Myocyte (in vitro differentiated cells): ENCODE measurements at places on chromosomes 3 and 15.

DNA sequence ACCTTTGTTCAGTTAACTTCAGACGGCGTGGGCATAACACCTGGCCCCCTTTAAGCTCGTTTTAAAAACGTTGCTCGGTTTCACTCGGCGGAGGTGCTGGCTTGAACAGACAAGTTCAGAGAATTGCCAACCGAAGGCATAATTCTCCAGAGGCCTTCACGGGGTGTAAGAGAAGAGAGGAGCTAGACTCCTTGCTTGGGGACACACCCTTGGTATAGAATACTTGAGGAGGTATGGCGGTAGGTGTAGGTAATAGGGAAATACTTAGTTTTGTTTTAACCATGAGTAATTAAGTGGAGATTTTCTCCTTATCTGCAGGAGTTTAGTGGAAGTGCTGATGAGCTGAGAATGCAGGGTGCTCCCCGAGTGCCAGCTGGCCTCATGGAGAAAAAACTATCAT is 921 bp downstream of the FBXL2 start:
- peak; percentile 28 for DNase-seq

DNA sequence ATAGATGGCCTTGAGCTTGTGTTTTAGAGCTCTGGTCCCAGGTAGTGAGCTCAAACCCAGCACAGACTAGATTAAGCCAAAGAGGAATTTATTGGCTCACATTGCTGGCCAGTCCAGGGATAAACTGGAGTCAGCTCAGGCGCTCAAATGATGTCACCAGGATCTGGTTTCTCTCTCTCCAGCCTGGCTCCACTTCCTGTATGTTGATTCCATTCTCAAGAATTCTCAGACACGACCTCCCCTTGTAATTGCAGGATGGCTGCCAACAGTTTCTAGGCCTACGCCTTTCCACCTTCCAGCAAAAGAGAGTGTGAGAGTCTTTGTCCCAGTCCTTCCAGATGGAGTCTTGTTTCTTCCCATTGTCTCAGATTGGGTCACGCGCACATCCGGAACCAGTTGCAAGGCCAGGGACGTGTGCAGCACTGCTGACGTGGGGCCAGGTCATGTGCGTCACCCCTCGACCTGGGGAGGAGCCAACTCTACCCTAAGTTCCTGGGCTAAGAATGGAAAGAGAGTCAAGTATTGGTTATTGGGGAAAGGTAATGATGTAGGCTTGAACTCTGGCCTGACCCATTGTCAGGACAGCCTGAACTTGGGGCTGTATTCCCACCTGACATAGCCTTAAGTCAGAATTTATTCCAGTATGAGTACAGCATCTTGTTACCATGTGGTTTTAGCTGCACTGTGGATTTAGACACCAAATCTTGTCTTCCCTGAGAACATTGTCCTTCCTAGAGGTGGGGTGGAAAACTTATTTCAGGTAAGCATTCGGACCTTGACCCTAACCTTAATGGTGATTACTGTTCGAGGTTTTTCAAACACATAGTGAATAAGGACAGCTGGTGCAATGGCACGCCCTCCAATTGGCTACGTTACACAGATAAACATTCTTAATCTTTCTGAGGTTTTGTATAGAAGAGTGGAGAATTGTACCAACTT is 31.6 kb downstream of the CACNA1D start:
- DNase-seq, result no peak

- no peak for DNase-seq
These were observed 53.8 kb upstream of the BOC start for GRCh38 chr3:113157408-113158030.

DNA sequence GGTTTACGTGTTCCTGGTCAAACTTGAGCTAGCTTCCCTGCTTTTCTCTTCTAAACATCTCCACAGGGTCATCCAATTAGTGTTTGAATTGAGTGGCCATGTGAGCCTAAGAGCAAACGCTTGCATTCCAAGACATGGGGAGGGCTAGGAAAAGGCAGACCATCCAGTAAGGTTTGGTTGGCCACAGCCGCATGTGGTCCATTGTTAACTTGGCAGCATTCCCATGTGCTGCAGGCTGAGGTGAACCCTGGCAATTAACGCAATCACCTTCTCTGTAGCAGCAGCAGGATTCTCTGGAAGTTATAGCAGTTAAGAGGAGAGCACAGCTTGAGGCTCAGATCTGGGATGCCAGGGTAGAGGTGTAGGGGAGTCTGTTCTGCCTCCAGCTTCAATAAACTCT is 502.2 kb upstream of the LMCD1 start:
- no peak for DNase-seq

DNA sequence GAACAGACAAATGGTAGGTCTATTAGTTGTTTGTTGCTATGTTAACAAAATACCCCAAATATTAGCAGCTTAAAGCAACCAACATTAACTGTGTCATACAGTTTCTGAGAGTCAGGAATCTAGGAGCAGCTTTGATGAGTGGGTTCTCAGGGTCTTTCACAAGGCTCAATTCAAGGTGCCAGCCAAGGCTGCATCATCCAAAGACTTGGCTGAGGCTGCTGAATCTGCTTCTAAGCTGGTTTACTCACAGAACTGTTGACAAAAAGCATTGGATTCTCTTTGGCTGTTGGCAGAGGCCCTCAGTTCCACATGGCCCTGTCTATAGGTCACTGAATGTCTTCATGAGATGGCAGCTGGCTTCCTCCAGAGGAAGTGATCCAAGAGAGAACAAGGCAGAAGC is 40.3 kb upstream of the TSC22D2 start:
- no peak for DNase-seq

DNA sequence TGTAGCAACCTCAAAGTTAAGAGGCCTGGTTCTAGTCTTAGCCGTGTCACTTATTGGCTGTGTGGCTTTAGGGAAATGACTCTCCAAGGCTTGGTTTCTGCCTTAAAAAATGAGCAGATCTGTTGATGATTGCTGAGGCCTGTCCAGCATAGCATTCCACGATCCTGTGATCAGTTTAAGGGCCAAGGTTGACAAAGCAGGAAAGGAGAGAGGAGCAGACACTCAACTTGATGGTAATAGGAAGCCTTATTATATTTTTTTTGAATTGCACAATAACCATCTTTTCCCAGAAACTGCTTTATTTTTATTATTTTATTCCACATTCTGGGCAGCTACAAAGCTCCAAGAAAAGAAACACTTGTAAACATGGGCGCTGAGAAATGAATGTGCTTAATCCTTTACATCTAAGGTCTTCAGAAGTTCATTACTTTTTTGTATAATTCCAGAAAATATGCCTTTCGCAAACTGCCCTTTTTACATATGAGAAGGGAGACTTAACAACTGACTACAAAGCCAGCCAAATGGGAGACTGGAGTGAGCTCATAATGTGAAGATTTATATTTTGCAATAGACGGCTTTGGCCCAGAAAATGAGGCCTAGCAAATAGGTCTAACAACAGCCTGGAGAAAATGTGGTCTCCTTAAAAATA is 241.0 kb downstream of the ATP8B4 start:
- no peak for DNase-seq

DNA sequence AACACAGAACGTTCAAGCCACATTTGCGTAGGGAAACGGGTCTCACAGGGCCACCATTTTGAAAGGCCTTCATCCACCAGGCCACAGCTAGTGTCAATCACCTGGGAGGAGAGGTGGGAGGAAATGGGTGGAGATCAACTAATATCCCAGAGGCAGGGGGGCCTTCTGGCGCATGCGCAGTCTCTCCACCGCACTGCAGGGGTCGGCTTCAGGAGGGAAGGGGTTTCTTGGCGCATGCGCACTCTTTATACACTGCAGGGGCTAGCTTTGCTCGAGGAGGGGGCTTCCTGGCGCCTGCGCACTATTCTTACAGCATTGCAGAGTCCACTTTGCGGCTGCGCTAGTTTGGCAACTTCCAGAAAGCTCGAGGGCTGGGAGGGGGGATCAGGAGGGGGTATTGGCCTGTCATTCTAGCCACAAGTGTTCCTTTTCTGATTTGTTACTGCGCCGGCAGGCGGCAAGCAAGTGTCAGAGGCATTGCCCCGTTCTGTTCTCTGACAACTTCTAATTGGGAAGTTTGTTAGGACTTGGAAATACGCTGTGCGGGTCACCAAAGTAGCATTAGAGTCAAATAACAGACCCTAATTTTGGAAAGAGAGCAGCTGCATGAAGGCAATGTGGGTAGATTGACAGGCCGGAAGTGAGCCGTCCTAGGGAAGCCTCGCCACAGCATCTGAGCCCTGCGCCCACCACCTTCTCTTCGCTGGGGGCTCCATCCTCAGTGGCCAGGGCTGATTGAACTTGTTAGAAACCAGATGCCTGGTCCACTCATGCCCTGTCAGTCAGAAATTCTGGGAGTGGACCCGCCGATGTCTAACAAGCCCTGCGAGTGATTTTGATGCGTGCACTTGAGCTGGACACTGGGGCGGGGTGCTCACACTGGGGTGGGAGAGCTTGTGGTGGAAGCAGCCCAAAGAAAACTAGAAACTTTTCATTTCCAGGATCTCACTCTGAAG is 173.5 kb upstream of the NDN start:
- DNase-seq, result no peak

DNA sequence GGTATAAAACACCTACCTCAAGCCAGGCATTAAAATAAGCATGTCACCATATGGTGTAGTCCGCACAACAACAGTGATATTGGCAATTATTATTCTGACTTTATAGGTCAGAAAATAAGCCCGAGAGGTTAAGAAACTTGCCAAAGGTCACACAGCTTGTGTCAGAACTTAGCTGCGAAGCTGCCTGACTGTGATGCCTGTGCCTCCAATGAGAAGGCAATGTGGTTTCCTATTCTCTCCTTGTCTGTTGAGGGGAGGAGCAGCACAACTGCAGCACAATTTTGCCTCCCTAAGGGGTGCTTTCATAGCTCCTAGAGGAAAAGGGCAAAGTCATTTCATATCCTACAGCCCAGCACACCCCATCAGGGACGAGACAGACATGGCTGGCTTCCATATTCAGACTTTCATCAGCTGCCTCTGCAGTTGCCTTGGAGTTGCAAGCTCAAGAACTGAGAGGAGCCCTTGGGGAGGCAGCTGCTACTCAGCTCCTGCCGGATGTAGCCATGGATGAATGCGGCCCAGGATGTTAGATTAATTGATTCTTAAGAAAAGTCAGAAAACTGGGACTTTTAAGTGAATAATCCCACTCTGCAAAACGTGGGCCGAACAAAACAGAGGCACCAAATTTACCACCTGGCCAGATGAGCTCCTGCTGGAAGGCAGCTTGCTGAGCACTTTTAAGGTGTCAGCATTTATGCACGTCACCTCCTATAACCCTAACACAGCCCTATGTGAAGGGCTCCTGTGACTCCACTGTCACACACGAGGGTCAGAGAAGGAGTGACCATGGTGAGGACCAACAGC is 38.5 kb downstream of the MYO5C start:
- DNase-seq, result peak; percentile 70

- no peak for DNase-seq
These were observed 124.5 kb downstream of the ECT2 start for GRCh38 chr3:172875039-172875438.

DNA sequence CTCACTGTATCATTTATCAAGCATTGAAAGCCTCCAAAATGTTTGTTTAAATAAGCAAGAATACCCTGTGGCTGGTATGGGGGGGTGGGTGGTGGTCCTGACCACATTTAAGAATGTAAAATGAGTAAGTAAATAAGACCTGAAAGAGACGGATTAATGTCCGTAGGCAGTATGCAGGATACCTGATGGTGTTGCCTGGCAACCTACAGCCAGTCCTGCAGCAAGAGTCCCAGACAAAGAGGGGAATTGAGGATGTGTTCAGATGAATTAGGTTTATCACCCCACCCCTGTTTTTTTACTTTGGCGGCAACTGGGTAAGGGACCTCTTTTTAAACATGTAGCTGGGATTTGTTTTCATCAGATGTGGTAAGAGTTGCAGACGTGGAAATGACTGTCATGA is 99.8 kb upstream of the BFSP2 start:
- no peak for DNase-seq

DNA sequence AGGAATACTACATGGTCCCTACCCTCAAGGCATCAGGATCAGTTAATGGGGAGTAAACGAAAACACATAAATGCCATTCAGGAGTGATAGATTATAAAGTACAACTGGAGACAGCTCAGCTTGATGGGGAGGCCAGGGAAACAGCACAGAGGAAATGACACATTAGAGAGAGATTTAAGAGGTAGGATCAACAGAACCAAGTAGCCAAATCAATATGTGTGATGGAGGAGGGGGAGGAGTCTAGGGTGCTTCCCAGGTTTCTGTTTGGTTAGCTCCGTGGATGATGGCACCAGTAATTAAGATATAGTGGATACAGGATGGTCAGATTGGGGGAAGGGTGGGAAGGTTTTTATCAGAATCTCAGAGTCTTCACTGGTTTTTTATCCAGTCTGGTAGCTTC is 229.5 kb upstream of the ROPN1 start:
- DNase-seq, result no peak

- DNase-seq, result no peak
These were observed 129.8 kb downstream of the NR1I2 start for GRCh38 chr3:119911748-119912147.

- peak; percentile 79 for DNase-seq
These were observed 289.9 kb upstream of the RASGRP1 start for GRCh38 chr15:38854506-38854905.

DNA sequence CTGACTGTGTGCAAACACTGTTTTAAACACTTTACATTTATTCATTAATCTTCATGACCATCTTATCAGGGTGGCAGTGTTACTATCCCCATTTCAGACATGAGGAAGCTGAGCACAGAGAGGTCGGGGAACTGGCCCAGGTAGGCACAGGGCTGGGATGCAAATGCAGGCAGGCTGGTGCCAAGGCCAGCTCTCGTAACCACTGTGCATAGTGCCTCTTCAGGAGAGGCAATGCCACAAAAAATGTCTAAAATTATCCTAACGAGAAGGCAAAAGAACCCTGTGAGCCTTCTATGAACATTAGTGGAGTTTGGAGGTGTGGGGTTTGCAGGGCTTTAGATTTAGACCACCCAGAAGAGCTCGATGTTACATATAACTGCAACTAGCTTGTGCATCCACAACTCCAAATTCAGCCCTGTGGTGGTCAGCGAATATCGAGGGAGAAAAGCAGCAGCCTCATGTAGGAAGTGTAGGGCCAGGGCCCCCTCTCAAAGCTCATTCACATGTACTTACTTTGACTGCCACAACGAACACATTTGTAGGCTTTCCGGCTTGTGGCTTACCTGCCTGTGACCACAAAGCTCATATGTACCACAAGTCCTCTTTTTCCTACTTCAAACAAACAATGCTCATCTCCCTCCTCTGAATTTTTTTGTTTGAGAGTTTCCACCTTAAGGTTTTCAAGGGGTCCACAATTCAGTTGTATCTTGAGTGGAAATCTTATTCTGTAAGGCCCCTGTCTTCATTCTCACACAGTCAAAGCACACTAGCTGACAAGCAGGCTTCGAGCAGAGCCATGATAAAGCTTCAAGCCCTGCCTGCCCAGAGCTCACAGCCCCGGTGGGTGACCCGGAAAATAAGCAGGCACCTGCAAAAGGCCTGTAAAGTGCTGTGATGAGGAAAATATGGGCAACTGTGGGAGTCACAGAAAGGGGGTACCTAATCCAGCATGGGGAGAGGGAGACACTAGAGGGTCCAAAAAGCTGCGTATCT is 722.9 kb upstream of the CFAP20DC start:
- no peak for DNase-seq
